NCI-H1694 treated with DMSO at 0.1 percent for 48 hours (cell line): ENCODE measurements at places on chromosomes 1 and 21.

GRCh38 chr1:65049941-65050713 is 83.8 kb upstream of the JAK1 start:
- no peak for DNase-seq

GRCh38 chr1:153586347-153586746 is 20.7 kb upstream of the S100A2 start:
- DNase-seq = no peak

- no peak for DNase-seq
Observed at GRCh38 chr1:31568895-31569595, 7.3 kb upstream of the TINAGL1 start.

DNA sequence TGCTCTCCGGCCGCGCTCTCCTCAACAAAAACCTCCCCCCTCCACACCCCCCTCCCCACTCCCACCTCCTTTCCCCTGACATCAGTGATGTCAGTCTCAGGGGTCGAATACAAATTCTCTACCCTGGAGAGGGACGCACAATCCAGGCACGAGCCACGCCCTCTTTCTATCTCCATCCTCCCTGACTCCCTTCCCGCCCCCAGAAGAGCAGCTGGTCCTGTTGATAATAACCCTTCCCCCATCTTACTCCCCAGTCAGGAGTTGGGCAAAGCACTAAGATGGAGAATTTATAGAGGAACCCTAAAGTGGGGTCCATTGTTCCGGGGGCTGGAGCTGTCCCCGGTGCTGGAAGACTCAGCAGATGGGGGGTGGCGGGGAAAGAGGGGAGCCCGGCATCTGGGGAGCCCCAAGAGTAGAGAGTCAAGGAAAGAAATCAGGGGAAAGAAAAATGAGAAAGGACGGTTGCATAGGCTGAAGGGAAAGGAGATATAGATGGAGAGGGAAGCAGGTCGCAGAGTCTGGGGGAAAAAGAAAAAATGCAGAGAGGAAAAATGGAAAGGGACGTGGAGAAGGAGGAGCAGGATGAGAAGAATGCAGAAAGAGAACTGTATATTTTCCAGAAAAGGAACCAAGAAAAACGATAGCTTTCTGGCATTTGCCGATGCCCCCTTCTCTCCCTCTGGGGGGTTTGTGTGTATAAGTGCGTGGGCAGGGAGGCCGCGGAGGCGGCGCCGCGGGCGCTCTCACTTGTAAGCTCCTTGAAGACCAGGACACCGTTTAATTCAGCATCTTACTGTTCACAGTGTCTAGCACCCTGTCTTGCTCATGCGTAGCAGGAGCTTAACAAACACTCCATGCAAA is at the start of gene CELF3:
TSS of gene CELF3 (minus strand) at position 33 of the 861 bp plus-strand sequence. CDS start 783 bp downstream, outside the sequence.
- DNase-seq = peak; percentile 99

DNA sequence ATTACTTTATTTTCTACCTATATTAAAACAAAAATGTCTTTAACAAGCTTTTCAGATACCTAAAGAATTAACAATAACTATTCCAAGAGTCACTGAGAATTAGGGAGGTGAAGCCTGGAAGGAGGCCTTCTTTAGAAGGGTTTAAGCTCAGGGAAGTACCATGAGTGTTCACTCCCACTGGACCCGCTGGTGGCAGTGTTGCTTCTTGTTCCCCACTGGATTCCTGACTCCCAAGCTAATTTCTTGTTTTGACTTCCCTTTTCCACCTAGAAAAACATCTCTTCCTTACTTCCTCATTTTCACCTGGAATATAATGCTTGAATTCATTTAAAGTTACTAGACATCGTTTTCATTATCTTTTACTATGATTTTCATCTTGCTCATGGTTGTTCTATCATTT is 264.2 kb downstream of the HMCN1 start:
- no peak for DNase-seq

- DNase-seq = no peak
Observed at GRCh38 chr1:7838714-7839113, 14.2 kb downstream of the UTS2 start.

DNA sequence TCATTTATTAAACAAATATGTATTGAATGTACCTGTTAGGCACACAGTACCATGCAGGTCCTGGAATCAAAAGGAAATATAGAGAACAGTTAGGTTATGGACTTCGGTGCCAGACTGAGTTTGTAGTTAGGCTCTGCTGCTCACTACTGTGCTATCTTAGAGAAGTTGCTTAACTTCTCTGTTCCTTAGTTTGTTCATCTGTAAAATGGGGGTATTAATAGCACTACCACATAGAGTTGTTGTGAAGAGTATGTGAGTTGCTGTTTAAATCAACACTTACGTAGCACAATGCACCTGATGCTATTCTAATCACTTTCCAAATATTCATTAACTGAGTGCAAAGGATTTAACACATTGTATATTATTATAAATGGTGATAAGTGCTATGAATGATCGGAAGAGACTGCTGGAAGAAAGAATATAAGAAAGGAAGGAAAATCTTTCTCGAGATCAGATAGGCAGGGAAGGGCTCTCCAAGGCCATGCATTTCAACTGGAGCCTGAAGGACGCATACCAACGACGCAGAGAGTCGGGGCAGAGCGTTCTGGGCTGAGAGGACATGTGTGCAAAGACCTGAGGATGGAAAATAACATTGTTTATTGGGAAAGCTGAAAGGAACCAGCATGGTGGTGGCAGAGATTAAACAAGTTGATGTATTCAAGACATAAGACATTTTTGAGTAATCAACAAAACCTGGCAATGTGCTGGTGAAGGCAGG is 3.5 kb upstream of the AKNAD1 start:
- no peak for DNase-seq

GRCh38 chr1:186793582-186793927 is 35.2 kb upstream of the PLA2G4A start:
- no peak for DNase-seq

DNA sequence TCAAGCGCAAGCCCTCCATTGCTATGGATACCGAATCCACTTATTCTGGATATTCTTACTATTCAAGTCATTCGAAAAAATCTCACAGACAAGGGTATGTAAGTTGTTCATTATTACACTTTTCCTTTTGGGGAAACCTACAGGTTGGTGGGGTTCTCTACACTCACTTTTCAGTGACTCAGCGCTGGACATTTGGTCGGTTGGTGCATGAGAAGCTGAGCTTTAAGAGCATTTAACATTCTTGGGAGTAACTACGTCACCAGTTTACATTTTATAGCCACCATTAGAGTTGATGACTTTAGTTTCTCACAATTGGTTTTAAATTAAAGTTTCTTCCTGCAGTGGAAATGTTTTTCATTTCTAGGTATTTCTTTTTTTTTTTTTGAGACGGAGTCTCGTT is 9.6 kb downstream of the VANGL1 start:
- no peak for DNase-seq

DNA sequence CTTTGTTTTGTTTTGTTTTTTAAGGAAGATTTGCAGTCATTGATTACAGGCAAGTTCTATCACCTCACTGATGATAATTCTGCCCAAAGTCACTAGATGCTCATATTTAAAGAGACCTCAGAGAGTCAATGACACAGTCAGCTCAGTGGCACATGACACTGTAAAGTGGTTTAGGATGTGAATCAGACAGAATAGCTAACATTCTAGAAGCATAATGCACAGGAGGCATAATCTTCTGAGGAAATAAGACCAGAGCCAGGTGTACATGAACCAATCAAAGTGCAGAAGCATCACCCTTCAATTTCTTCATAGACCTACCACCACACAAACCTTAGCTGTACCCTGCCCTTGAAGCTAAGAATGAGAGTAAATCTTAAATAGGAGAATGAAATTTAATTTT is 268.5 kb downstream of the BRINP2 start:
- no peak for DNase-seq

- no peak for DNase-seq
Observed at GRCh38 chr1:246703581-246703980, 20.6 kb upstream of the SCCPDH start.

DNA sequence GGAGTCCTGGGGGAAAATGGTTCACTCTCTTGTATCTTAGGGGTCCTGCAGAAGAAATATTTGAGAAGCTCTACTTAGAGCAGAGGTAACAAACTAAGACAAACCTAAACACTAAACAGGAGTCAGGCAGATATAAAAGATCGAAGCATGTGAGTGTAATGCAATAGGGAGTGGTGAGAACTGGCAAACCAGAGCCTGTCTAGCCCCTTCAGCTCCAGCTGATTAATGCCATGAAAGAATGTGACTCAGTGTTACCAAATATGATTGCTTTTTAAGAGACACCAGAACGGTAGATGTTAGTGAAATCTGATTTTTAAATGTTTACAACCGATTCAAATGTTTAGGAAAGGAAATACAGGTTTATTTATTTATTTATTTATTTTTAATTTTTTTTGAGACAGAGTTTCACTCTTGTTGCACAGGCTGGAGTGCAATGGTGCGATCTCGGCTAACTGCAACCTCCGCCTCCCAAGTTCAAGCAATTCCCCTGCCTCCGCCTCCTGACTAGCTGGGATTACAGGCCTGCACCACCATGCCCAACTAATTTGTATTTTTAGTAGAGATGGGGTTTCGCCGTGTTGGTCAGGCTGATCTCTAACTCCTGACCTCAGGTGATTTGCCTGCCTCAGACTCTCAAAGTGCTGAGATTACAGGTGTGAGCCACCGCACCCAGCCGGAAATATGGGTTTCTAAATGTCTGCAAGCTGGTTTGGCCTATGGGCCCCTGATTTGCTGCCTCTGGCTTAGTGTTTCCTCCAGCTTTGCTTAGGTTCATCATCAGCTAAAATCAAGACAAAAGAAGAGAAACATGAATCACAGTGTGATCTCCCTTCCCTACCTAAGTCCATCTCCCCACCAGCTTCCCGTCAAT is 12.2 kb downstream of the TXNIP start:
- no peak for DNase-seq

GRCh38 chr1:37691497-37692077 is 729 bp upstream of the CDCA8 start:
- no peak for DNase-seq

GRCh38 chr1:35173491-35173890 is 19.5 kb downstream of the SFPQ start:
- no peak for DNase-seq

GRCh38 chr1:105641407-105641806 is 1415.1 kb upstream of the PRMT6 start:
- no peak for DNase-seq
